ENCODE measurements at places on chromosomes 6 and 20.

DNA sequence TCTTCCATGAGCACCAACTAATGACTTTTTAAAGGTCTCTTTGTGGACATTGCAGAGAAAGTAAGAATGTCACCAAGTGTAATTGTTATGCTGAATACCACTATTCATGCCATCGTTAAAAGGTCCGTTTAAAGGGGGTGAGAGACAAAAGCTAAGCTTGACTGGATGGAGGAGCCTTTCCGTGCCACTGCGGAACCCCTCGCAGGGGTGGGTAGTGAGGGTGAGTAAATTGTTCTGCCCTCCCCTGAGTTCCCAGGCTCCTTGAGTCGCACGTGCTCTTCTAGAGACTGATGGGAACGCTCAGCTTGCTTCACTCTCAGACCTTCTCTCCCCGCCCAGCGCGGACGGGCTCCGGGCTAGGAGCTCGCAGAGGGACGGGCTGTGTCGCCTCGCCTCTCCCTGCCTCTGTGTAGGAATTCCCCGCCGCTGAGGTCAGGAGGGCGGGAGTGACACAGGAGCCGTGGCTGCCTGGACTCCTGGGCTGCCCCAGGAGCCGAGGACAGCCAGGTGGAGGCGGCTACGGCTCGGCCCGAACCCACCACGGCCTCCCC, 314.8 kb upstream of the QKI start:
- DNase-seq = no peak

DNA sequence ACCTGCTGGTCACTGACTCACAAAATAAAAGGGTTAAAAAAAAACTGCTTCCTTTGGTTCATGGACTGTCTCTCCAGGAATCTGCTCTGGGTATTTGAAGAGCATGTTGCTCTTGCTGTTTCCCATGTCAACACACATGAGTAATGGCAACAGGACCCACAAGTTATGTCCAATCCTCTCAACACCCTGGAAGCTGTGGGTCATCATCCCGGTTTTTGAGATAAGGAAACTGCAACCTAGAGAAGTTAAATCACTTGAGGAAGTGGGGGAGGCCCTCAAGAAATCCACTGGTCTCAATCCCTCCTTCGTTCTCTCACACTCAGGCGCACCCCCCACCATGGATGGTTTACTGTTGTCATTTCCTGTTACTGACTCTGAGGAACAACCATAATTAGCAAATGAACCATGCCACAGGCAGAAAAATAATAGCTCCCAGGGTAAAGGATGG, 12.4 kb downstream of the MAP1LC3A start:
- DNase-seq = no peak

DNA sequence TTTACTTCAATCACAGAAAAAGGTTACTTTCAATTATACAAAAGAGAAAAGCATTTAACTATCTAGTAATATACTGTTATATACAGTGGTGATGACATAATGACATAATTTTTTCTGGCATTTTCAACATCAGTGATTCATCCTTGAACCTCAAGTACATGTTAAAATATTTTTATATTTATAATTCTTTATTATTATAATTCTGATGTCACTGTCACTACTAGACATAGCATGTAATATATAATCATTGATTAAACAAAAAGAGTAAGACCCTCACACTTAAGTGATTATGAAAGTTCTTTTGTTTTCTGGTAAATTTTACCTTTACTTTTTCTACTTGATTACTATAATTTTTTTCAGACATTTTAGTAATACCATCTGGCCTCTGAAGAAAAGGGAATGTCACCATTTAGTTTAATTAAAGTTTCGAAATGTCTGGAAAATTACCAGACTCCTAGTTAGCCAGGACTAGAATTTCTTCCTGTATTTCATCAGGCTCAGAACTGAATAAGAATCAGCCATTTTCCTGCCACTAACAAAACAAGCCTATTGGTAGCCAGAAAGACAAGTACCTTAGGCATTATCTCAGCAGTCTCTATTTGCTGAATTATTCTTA, 71.5 kb downstream of the FILIP1 start:
- DNase-seq = no peak

- no peak for DNase-seq
Measured at GRCh38 chr20:5821627-5822215, 71.5 kb downstream of the SHLD1 start.

- DNase-seq = peak; percentile 61
Measured at GRCh38 chr6:87074101-87074621, 20.7 kb downstream of the CGA start.

Measured in SW480 (cell line).